Osteoblast (primary cell): ENCODE measurements at places on chromosomes 16 and 17. TPM values are rescaled to one million over a fixed set of nuclear protein-coding genes. Genes with fewer than 3 reads are reported as not detected.

GRCh38 chr17:82367724-82368524 is 3.6 kb upstream of the UTS2R start:
- DNase-seq: peak; percentile 3

DNA sequence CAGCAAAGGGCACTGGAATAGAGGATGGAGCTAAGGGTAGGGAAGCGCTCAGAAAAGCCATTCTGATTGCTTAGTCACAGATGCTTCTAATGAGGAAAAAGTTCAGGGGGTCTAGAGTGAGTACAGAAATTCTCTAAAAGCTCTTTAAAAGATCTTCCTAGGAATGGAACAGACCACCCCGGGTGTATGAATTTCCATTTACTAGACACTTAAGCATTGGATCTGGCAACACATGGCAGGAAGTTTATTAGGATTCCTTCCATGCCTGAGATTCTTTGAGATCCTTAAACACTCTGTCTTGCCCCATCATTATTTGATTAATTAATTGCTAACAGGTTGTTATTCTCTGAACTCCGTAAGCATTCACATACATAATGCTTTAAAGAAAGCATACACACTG is 8.5 kb downstream of the KRTAP9-7 start:
- DNase-seq: no peak

DNA sequence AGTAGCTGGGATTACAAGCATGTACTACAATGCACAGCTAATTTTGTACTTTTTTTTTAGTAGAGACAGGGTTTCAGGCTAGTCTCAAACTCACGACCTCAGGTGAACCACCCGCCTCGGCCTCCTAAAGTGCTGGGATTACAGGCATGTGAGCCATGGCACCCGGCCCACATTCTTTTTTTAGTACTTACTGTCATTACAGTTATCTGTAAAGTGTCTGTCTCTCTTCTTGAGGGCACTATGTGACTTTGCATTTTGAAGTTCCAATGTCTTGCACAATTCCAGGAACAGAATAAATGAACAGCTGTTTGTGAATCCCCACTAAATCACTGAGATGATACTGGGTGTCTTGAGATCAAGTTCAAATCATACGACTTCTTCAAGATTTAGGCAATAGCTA is 1540.3 kb downstream of the CDH11 start:
- DNase-seq: no peak

DNA sequence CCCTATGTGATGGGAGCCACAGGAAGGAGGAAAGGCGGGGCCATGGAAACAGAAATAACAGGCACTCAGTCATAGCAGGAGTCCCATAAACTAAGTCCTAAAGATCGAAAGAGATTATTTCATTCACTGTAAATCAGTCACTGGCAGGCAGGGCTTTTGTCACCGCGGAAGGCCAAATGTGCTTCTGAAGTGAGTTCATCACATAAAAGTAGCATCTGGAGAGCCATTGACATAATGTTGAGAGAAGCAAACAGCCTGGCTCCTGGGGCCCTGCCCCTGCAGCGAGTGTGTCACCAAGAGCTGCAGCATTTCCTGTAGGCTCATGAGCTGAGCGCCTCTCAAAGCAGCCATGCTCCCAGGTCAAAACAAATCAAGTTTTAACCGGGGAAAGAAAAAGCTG is 476.2 kb downstream of the HAPSTR1 start:
- no peak for DNase-seq

DNA sequence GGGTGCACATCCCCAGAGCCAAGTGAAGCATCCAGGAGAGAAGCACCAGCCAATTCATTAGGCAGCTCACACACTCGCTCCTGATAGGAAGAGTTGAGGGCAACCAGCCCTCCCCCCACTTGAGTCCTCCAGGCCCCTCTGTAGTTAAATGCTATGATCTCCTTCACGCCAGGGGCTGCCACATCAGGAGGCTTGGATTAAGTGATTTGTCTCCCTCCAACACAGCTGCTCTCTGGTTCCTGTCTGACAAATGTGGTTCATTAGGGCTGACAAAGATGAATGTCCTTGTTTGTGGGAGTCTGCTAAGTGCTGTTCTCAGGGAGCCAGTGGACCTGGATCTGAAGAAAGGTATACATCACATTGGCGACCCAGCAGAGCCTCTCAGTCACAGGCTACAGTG is 94.5 kb upstream of the WSCD1 start:
- no peak for DNase-seq

DNA sequence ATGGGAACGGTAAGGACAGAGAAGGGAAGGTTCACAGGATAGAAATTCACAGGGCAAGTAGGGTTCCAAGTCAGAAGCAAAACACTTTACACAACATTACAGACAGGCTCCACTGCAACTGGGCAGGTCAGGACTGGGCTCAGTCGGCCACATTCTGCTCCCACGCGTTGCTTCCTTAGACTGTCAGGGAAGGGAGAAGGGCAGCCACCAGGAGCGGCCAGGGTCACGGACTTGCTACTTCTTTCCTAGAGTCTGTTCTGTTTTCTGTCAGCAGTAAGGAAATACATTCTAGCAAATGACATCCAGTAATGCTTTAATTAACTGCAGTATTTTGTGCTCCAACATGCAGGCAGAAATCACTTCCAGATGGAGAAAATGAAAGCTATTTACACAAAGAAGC is 160.3 kb upstream of the RPH3AL start:
- DNase-seq: no peak

- DNase-seq: no peak
Measured at GRCh38 chr17:34401165-34401564, 38.1 kb upstream of the CCL1 start.

DNA sequence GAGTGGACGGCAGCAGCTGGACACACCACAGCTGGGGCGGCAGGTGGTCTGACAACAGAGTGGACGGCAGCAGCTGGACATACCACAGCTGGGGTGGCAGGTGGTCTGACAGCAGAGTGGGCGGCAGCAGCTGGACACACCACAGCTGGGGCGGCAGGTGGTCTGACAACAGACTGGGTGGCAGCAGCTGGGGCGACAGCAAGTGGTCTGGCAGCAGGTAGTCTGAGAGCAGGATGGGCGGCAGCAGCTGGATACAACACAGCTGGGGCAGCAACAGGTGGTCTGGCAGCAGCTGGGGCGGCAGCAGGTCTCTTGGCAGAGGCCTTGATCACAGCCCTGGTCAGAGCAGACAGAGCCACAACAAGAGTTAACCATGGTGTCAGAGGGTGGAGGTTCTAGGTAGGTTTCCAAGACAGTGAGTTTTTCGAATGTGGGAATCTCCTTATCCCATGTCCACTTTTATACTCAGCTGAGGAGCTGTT is at the start of gene KRTAP4-1:
TSS of gene KRTAP4-1 (minus strand) at position 432 of the 482 bp plus-strand sequence. CDS start at position 375, 57 bp downstream.
- DNase-seq: no peak

ACSM5 gene
- 11.9 and 14.4 TPM in 2 replicates for total RNA-seq

XAF1 gene
- total RNA-seq: 36.2 and 48.5 TPM in 2 replicates

CD300H gene
- total RNA-seq: not detected in 2 replicates

CAPN15 gene
- 25.3 and 27.1 TPM in 2 replicates for total RNA-seq
